ENCODE measurements at places on chromosomes 12 and 14. TPM values are rescaled to one million over a fixed set of nuclear protein-coding genes. Genes with fewer than 3 reads are reported as not detected.

The PPFIBP1 gene
- total RNA-seq: 102 TPM

The GOLGA3 gene
- total RNA-seq: 35.1 TPM

The TMEM229B gene
- 0.71 TPM for total RNA-seq

The GPR132 gene
- 0.10 TPM for total RNA-seq

The TSPAN19 gene
- total RNA-seq: 0.32 TPM

The EPYC gene
- total RNA-seq: not detected

The ERBB3 gene
- total RNA-seq: 39.7 TPM

The FAIM2 gene
- total RNA-seq: not detected

The LALBA gene
- not detected for total RNA-seq

The A2M gene
- total RNA-seq: 3.0 TPM

The ALDH6A1 gene
- total RNA-seq: 15.6 TPM

The GLIPR1L2 gene
- total RNA-seq: 0.44 TPM

The PRKD1 gene
- not detected for total RNA-seq

The ABCD2 gene
- total RNA-seq: not detected

The TMEM63C gene
- total RNA-seq: 5.7 TPM

The P2RX2 gene
- total RNA-seq: not detected

Measured in HCT116 (cell line).